ENCODE measurements at places on chromosomes 2 and 18.

DNA sequence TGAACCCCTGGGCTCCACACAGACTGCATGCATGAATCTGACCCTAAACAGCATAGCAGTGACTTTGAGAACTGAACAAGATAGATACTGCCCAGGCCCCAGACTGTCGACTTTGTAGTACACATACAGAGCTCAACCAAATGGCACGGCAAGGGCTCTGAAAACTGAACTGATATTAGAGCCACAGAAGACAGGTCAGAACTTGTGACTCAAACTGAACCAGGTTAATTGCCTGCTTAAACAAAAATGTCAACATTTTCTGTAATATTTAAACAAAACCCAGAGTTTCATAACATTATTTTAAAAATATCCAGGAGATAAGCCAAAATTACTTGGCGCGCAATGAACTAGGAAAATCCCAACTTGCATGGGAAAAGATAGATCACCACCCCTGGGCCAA is 260.3 kb downstream of the TPGS2 start:
- H3K4me3 ChIP-seq = no peak overlapping the region
- H3K27ac ChIP-seq = no peak overlapping the region
- no peaks in the 10 kb centered on the region for H3K4me1 ChIP-seq
- no peak for DNase-seq

GRCh38 chr18:27242392-27243047 is 57.4 kb upstream of the CHST9 start:
- H3K4me3 ChIP-seq = no peak overlapping the region
- no peak for DNase-seq
- no peaks in the 10 kb centered on the region for H3K36me3 ChIP-seq
- H3K4me1 ChIP-seq = no peaks in the 10 kb centered on the region

DNA sequence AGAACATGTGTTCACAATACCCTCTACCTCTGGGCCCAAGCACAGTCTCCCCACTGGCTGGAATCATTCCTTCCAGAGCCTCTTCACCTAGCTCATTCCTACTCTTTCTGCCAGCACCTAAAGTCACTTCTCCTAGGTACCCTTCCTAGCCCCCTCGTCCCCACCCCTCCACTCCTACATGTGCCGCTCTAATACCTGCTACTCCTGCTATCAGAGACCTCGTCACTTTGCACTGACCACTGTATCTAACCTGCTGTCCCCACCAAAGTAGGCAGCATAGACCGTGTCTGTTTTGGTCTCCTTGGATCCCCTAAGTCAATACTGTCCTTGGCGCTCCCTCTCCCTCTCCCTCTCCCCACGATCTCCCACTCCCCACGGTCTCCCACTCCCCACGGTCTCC is 53.2 kb upstream of the PKDCC start:
- no peak overlapping the region for H3K27ac ChIP-seq
- no peaks in the 10 kb centered on the region for H3K27me3 ChIP-seq
- H3K36me3 ChIP-seq = no peaks in the 10 kb centered on the region
- DNase-seq = no peak

DNA sequence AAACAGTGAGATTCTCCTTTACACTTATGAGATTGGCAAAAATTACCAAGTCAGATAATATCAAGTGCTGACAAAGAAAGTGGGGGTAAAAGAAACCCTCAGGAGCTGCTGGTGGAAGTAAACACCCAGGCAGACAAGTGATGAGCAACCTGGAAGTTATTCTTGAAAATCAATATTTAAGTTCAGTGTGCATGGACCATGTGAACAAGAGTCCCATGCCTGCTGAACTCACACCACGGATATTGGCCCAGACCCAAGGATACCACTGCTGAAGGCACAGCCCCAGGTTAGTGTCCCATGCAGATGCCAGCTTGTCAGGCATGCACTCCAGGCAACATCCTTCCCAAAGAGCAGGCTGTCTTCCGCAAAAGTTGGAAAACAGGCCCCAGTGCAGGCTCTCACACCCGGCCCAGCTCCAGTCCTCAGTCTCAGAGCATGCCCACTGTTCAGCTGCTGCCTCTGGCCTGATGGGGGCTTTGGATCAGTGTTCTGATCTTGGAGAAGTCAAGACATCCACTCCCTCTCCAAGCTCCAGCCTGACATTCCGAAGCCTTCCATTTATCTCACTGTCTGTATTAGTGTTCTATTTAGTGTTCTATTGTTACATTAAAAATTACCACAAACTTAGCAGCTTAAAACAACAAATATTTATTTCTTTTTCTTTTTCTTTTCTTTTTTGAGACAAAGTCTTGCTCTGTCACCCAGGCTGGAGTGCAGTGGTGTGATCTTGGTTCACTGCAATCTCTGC is 70.0 kb downstream of the HS1BP3 start:
- no peak overlapping the region for H3K27ac ChIP-seq
- H3K27me3 ChIP-seq = no peaks in the 10 kb centered on the region
- H3K4me1 ChIP-seq = peaks cover 9% of the 10 kb centered on the region
- H3K4me3 ChIP-seq = no peak overlapping the region
- DNase-seq = peak; percentile 10
- no peaks in the 10 kb centered on the region for H3K36me3 ChIP-seq

DNA sequence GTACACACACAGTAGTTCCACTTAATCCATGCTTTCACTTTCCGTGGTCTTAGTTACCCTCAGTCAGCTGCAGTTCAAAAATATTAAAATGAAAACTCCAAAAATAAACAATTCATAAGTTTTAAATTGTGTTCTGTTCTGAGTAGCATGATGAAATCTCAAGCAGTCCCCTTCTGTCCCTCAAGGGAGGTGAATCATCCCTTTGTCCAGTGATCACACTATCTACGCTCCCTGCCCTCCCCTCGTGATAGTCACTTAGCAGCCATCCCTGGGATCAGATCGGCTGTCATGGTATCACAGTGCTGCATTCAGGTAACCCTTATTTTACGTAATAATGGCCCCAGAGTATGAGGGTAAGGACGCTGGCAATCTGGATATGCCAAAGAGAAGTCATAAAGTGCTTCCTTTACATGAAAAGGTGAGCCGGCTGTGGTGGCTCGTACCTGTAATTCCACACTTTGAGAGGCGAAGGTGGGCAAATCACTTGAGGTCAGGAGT is 5.8 kb upstream of the RTN4 start:
- H3K27ac ChIP-seq = no peak overlapping the region
- H3K27me3 ChIP-seq = no peaks in the 10 kb centered on the region
- H3K4me1 ChIP-seq = peaks cover 8% of the 10 kb centered on the region
- no peak for DNase-seq
- H3K4me3 ChIP-seq = no peak overlapping the region
- H3K36me3 ChIP-seq = no peaks in the 10 kb centered on the region

- no peak overlapping the region for H3K27ac ChIP-seq
- H3K36me3 ChIP-seq = no peaks in the 10 kb centered on the region
- no peak for DNase-seq
- H3K27me3 ChIP-seq = no peaks in the 10 kb centered on the region
- peaks cover 4% of the 10 kb centered on the region for H3K4me1 ChIP-seq
- no peak overlapping the region for H3K4me3 ChIP-seq
Measured at GRCh38 chr2:12060886-12061285, 314.5 kb downstream of the LPIN1 start.

GRCh38 chr18:27213123-27213717 is 28.1 kb upstream of the CHST9 start:
- no peak overlapping the region for H3K27ac ChIP-seq
- DNase-seq = no peak
- no peaks in the 10 kb centered on the region for H3K27me3 ChIP-seq

GRCh38 chr2:205734436-205735037 is 52.2 kb downstream of the NRP2 start:
- H3K36me3 ChIP-seq = no peaks in the 10 kb centered on the region
- no peak overlapping the region for H3K27ac ChIP-seq
- DNase-seq = no peak
- no peak overlapping the region for H3K4me3 ChIP-seq
- no peaks in the 10 kb centered on the region for H3K27me3 ChIP-seq

GRCh38 chr18:43485545-43485963 is 208.3 kb upstream of the SYT4 start:
- H3K27ac ChIP-seq = no peak overlapping the region
- H3K4me3 ChIP-seq = no peak overlapping the region
- no peaks in the 10 kb centered on the region for H3K36me3 ChIP-seq
- no peaks in the 10 kb centered on the region for H3K4me1 ChIP-seq
- no peak for DNase-seq

DNA sequence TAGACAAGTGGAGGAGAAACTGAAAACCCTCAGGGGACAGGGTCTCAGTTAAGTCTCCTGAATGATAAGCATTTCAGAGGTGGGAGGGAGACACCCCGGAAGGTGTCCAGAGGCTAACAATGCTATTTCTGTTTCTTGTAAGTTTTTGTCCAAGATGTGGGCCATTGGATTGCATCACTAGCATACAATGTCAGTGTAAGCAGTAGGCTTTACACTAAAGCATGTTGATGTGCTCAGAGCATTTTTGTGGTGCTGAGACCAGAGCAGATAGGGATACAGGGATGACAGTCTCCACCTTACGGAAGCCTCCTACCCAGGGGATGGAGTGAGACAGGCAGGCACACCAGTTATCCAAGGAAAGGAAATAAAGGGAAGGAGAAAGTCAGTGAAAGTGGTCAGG is 2.2 kb upstream of the IL1R1 start:
- DNase-seq = no peak
- peaks cover 3% of the 10 kb centered on the region for H3K27me3 ChIP-seq
- no peak overlapping the region for H3K4me3 ChIP-seq
- peaks cover 7% of the 10 kb centered on the region for H3K36me3 ChIP-seq

- no peaks in the 10 kb centered on the region for H3K4me1 ChIP-seq
- no peak overlapping the region for H3K27ac ChIP-seq
- H3K4me3 ChIP-seq = no peak overlapping the region
- DNase-seq = no peak
Measured at GRCh38 chr2:17336458-17336857, 181.8 kb downstream of the RAD51AP2 start.

DNA sequence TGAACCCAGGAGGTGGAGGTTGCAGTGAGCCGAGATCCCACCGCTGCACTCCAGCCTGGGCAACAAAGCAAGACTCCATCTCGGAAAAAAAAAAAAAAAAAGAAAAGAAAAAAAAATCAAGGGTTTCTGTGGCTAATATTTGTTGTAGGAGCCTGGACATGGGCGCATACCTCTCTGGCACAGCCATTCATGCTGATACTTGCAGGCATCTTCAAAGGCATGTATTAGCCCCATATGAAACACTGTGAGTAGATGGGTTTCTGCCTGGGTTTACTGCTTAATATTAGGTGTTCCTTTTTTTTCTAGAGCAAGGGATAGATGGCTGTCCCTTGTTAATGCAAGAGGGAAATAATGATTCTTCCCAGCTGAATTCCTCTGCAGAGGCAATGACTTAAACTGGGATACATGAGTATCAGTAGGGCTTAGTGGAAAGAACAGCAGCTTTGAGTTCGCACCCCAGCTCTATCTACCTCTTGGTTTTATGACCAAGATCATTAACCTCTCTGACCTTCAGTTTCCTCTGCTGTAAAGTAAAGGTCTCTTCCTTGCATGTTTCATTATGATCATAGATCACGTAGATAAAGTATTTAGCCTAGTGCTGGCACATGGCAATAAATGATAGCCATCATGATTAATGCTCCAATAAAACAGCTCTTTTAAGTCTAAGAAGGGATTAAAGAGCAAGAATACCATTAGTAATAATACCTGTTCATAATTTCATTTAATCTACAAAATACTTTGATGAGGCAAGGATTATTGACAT is 4.5 kb upstream of the ATL2 start:
- DNase-seq = peak; percentile 83
- H3K4me1 ChIP-seq = peaks cover 6% of the 10 kb centered on the region
- H3K27me3 ChIP-seq = no peaks in the 10 kb centered on the region

- H3K27me3 ChIP-seq = no peaks in the 10 kb centered on the region
- H3K36me3 ChIP-seq = peaks cover 3% of the 10 kb centered on the region
- no peak overlapping the region for H3K4me3 ChIP-seq
Measured at GRCh38 chr2:156580501-156580900, 144.3 kb downstream of the GPD2 start.

GRCh38 chr2:8422450-8422800 is 259.4 kb upstream of the ID2 start:
- H3K4me1 ChIP-seq = no peaks in the 10 kb centered on the region
- no peak overlapping the region for H3K27ac ChIP-seq
- H3K27me3 ChIP-seq = no peaks in the 10 kb centered on the region
- no peaks in the 10 kb centered on the region for H3K36me3 ChIP-seq
- DNase-seq = no peak
- H3K4me3 ChIP-seq = no peak overlapping the region

DNA sequence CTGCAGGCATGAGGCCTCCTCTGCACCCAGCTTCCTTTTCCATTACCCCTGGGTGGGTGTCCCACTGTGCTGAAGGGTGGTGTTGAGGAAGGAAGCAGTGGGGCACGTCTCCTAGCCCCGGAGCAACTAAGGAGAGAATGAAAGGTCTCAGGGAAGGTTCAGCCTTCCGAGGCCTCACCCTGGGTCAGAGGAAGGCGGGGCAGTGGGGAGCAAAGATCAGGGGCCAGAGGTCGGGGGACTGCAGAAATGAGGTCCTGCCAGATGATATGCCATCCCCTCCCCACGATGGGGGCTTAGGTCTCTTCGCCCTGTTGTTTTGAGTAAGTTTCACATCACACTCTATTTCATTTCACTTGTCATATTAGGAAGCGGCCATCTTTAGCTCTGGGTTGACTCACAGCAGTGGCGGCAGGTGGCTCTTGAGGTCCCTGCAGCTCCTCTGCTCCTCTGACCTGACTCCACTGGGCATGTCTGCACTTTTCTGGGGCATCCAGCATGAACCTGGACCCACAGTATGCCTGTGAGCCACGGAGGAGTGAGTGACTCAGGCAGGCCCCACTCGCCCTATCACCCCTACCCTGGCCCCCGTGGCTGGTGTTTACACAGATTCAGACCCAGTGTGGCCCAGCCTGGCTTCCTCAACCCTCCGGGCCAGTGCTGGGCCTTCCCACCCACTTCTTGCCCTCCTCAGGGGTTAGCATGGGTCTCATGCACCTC is 153.7 kb upstream of the SMAD2 start:
- DNase-seq = peak; percentile 39
- H3K27me3 ChIP-seq = no peaks in the 10 kb centered on the region
- no peaks in the 10 kb centered on the region for H3K36me3 ChIP-seq

DNA sequence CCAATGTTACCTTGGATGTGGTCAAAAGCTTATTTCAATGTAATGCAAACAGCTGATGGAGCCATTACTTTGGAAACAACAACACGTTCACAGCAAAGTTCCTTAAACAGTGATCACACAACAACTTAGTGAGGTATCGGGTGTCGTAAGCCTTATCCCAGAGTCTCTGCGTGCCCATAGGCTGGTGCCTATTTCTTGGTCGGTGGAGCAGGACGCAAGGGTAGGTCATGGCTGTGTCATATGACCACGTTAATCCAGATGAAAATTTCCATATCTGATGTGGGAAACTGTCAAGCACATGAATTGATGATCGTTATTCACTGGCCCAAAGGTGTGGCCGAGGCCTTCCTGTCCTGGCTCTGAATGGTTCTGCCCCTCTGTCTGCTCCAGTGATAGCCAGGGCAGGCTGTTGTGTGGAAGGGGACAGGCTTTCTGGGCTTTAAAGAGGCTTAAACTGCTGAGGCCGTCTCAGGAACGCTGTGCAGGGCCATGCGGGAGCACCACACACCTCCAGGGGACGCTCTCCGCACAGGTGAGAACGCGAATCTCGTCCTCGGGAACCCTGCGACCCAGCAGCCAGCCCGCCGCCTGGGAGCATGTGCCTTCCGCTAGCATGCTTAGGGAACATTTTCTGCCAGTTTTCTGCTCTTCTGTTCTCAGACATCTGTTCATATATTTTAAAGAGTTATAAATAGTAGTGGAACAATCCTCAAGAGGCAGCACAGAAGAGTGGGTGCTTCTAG is 90.6 kb downstream of the KCTD1 start:
- DNase-seq = no peak
- no peak overlapping the region for H3K4me3 ChIP-seq
- H3K27me3 ChIP-seq = no peaks in the 10 kb centered on the region
- H3K27ac ChIP-seq = no peak overlapping the region
- H3K4me1 ChIP-seq = no peaks in the 10 kb centered on the region

Measured in small intestine (tissue), 16 donors.